ENCODE measurements at places on chromosomes 16 and 17.

- DNase-seq, result no peak
These were observed 664.5 kb upstream of the SALL1 start for GRCh38 chr16:51815523-51815922.

DNA sequence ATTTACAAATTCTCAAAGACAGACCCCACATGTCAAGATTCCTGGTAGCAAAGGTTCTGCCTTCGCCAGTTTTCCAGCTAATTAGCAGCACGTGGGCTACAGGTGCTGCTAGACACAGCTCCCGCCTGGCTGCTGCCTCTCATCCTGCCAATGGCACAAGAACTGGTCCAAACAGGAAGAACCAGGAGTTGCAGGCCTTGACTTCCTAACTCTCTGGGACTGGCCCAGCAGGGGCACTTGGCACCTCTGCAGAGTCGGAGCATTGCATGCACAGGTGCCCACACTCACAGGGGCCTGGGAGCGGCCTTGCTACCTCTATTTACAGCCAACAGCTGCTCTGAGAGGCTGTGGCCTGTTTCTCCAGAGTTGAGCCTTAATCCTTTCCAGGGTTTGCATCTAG is 39.6 kb downstream of the TK2 start:
- no peak for DNase-seq

GRCh38 chr17:79410681-79411080 is 200.2 kb downstream of the RBFOX3 start:
- no peak for DNase-seq

DNA sequence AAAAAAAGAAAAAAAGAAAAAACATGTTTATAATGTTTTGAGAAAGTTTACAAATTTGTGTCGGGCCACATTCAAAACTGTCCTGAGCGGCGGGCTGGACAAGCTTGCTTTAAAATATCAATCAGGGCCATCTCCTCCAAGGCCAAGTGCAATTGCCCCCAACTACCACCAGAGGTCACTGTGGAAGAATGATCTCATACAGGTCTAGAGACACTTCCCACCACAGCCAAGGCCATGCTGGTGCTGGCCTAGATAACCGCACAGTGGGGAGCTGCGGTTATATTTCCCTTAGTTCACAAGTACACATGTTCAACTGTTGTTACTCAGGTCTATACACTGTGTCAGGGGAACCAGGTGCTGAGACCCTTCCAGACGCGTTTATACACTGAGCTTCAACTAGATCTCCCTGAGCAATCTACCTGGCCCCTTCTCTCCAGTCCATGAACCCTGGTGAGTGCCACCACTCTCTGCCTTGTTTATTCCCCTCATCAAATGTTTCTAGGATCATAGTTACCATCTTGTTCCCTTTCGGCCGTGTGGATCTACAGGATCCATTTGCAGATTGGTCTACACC is 83.8 kb upstream of the CCL2 start:
- no peak for DNase-seq

GRCh38 chr17:6930749-6931148 is 65.1 kb upstream of the ALOX12 start:
- DNase-seq, result no peak

DNA sequence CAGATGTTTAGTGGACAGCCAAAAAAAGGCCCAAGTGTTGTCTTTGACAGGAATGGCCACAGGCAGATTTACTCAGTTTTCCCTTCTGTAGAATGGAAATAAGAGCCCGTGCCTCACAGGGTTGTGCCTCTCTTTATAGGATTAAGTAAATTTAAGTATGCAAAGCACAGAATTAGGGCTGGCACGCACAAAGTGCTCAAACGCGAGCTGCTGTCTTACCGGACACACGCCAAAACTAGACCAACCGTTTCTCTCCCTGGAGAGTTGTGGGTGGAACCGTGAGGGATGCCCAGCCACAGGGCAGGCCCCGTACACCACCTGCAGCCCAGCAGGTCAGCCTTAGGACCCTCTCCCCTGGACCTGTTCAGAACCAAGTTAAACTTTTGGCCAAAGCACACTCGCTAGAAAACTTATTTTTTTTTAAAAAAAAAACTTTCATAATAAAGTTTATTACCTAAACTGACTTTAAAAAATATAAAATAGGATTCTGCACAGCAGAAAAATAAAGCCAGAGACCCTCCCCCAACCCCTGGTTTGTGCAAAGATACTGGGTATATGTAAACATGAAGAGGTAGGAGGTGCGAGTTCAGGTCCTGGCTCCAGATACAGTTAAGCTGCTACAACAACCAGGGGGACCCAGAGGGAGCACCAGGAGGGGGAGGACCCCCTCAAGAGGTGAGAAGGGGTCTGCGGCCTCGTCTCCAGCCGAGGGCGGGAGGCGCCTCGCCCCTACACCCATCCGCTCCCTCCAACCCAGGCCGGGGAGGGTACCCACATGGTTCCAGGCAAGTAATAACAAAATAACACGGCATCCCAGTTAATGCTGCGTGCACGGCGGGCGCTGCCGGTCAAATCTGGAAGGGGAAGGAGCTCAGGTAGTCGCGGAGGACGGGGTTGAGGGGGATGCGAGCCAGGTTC is 1.8 kb downstream of the SOCS1 start:
- no peak for DNase-seq

DNA sequence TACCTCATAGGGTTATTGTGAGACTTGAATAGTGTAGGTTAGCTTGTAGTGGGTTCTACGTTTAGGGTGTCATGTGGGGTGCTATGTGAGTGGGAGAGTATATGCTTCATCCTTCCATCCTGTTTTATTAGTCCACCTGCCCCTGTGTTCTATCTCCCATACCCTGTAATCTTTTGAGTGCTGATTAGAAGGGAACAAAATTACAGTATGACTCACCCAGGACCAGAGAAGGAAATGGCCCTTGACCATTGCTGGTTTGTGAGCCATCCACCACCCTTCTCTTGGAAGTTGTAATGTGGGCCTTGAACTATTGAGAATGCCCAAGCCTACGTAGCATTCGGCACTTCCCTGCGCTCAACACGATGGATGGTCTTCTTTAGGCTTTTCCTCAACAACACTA is 17.1 kb downstream of the SAP30BP start:
- DNase-seq, result no peak

DNA sequence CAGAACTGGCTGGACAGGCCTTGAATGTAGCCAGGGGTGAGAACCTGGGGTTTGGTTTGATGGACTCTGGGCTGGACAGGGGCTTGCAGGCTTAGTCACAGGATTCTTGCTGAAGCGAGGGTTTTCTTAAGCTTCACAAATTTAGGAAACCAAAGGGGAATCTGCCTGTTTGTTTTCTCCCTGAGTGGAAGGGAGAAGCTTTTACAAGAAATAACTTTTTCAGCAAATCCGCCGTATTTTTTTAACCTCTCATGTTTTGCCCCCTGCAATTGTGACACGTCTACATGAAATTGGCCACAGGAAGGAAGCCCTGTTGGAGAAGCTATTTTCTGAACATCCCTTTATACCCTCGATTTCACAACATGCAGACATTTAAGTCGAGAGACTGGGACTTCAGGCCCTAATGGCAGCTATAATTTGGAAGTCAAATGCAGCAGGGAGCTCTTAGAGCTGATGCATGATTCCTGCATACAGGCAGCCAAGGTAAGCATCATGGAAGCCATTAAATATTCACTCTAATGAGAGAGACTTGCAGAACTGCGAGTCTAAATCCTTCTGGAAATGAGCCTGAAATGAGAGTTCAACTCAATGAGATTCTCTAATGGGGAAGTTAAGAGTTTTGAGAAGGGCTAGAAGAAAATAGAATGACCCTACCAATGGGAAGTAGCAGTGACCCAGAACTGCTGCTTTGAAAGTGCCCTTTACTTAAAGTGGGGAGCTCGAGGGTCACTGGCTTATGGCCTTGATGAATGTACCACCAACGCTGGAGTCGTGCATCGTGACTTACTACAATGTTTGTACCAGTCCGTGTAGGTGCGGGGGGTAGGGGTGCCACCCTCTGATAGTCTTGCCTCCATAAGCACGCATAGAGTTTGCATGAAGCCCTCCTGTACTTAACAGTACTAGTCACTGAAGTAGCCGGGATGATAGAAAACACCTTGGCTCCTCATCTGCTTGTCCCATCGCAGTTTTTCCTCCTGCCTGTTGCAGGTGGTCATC is 45.1 kb upstream of the IRF8 start:
- no peak for DNase-seq

- no peak for DNase-seq
These were observed 251.6 kb downstream of the C16orf95 start for GRCh38 chr16:87065446-87066132.

DNA sequence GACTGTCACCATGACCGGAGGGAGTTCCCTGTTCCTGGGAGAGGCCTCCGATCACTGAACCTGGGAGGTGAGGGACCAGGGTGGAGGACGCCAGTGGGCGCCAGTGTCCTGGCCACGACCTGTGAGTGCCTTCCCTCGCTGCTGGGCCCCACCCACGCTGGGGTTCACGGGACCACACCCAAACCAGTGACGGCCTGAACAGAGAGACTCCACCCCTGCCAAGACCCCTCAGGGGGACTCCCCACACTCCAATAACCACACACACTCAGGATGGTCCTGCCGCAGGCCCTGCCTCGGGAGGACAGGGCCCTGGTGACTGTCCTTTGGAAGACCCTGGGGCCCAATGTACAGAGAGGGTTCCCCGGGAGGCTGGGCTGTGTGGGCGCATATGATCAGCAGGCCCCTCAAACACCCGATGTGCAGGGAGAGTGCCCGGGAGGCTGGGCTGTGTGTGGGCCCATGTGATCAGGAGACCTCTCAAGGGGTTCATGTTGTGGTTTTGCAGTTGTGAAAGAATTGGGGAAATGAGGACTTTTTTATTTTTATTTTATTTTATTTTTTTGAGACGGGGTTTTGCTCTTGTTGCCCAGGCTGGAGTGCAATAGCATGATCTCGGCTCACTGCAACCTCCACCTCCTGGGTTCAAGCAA is 26.6 kb downstream of the TPSD1 start:
- DNase-seq, result no peak

DNA sequence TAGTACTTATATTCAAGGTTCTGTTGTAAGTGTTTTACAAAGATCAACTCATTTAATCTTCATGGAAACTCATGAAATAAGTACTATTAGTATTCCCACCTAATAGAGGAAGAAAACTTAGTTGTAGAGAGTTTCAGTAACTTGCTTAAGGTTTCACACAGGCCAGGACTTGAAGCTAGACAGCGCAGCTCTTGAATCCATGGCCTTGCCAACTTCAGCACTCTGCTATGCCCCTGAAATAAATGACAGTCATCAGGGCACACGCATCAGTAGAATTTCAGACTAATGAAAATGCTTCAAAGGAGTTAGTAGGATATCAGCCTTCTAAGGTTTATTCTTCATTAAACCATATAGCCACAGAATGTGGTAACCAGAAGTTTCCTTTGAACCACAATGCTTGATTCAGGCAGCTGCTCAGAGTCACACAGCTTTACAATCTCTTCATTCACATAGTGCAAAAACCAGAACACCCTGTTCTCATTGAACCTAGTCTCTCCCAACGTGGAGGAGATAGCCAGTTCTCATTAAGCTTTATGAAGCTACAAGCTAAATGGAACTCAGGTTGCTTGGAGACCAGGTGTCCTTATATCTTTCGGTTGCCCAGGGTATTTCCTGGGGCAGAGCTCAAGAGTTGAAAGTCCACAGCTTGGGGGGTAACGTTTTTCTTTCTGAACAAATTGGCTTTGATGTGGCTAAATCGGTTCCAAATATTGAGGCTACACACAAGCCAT is 39.7 kb downstream of the KCNJ2 start:
- no peak for DNase-seq

GRCh38 chr16:15033309-15033707 is 22.6 kb downstream of the NTAN1 start:
- no peak for DNase-seq

DNA sequence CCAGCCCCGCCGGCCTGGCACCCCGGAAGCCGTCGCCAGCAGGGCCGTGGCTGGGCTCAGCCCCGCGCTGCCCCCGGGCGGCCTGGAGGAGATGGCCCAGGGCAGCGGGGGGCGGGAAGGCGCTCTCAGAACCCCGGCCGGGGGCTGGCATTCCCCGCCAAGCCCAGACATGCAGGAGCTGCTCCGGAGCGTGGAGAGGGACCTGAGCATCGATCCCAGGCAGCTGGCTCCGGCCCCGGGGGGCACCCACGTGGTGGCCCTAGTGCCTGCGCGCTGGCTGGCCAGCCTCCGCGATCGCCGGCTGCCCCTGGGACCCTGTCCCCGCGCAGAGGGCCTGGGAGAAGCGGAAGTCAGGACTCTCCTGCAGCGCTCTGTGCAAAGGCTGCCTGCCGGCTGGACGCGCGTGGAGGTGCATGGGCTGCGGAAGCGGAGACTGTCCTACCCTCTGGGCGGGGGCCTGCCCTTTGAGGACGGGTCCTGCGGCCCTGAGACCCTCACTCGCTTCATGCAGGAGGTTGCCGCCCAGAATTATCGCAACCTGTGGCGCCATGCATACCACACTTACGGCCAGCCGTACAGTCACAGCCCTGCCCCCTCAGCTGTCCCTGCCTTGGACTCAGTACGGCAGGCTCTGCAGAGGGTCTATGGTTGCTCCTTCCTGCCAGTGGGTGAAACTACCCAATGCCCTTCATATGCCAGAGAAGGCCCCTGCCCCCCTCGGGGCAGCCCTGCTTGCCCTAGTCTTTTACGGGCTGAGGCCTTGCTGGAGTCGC is 551 bp downstream of the WDR81 start:
- no peak for DNase-seq

DNA sequence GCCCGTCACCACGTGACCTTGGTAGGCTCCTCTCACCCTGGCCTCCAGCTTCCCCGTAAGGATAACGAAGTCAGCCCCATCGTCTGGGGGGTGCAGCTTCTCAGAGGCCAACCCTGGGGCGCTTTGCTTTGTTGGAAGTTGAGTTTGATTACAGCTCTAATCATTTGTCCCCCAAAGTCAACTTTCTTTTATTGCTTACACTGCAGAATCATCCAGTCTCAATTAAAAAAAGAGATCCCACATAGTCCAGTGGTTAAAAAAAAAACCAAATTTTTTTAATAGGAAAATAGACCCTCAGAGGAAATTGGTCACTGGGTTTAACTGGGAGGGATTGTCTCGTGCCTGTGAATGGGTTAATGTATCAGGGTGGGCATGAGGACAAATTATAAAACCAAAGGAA is 7.8 kb upstream of the GPRC5C start:
- no peak for DNase-seq

DNA sequence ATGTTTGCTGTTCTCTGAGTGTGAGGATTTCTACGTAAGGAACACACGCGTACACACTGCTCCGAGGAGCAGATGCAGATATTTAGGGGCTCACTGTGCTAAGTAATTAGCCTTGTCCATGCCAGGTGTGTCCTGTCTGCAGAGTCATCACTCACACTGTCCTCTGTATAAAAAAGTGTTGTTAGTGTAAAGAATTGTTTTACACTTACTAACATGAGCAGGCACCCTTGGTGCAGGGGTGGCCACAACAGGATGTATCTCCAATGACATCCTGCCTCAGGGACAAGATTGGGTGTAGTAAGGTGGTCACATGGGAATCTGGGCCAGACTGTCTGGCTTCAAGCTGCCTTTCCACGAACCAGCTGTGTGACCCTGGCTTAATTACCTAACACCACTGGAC is 63.9 kb downstream of the NDEL1 start:
- DNase-seq, result no peak

- no peak for DNase-seq
These were observed 9.5 kb downstream of the LLGL1 start for GRCh38 chr17:18234853-18235380.

- peak; percentile 76 for DNase-seq
These were observed at the start of gene LLGL1 for GRCh38 chr17:18225121-18225641. LLGL1 (plus strand) TSS chr17:18225635; CDS start chr17:18225683, 48 bp downstream.

GRCh38 chr16:85311741-85312140 is 199.5 kb upstream of the CIBAR2 start:
- DNase-seq, result no peak

GRCh38 chr16:28283798-28284577 is 8.3 kb upstream of the SBK1 start:
- no peak for DNase-seq

GRCh38 chr17:76278952-76279741 is 14.0 kb downstream of the UBALD2 start:
- DNase-seq, result no peak

- no peak for DNase-seq
These were observed 73.3 kb downstream of the N4BP1 start for GRCh38 chr16:48536614-48537200.

Data from cerebellar nuclear complex (tissue), 1 donor.